ENCODE measurements at places on chromosomes 12 and 14. TPM values are rescaled to one million over a fixed set of nuclear protein-coding genes. Genes with fewer than 3 reads are reported as not detected.

DNA sequence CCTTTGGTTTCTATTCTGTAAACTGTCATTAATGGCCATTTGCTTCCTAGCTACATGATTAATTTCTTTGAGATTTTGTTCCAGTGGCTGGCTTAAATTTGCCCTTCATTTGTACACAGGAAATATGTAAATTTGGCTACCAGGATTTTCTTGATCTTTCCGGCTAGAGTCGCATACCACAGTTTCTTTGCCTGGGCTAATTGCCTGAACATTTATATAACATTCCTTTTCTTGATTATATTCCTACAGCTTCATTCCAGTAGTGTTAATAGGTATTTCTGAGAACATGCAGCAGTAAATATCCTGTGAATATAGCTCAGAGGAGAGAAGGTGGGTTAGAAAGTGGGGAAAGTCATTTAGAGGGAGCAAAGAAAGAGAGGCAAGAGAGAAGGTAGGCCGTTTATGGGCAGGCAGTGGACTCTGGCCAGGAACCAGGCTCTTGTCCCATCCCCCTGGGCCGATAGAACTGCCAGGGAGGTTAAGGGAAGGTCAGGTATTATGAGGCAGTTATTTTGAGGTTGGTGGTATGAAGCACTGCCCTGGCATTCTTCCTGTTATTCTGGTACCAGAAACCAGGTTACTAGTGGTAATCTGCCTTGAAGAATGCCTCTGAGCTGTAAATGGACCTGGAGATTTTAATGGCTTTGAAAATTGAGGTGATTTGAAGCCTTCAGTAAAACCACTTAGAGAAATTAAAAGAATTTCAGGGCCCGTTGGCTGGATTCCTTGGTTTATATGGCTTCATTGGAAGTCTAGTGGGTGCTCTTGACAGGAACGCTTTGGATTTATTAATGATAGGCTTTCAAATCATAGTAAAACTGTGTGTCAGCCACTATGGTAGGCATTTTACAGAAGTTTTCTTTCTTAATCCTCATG is 4.4 kb downstream of the RNF10 start:
- H3K4me1 ChIP-seq, result peaks cover 77% of the 10 kb centered on the region
- H3K27me3 ChIP-seq, result no peaks in the 10 kb centered on the region
- peak overlapping the region; percentile 77 for H3K4me3 ChIP-seq
- peak; percentile 60 for DNase-seq

- H3K4me3 ChIP-seq, result no peak overlapping the region
- H3K36me3 ChIP-seq, result no peaks in the 10 kb centered on the region
- H3K4me1 ChIP-seq, result no peaks in the 10 kb centered on the region
- H3K27ac ChIP-seq, result no peak overlapping the region
These were observed 103.7 kb upstream of the PDE3A start for GRCh38 chr12:20264608-20265114.

SMCO2 gene
- total RNA-seq, result 0.47 TPM

DNA sequence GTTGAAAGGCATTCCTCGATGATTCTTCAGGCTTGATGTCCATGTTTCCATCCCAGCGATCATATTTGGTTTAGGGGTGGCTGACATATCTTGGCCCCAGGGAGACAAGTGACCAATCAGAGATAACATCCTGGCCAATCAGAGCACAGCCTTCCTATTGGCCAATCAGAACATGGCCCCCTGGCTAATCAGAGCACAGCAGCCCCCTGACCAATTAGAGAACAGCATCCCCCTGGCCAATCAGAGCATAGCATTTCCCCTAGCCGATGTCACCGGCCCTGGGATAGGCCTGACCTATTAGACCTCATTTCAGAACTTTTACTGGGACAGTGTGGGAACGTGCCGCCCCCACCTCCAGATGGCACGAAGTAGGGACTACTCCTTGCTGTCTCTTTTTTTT is 182.2 kb downstream of the AACS start:
- H3K4me1 ChIP-seq, result no peaks in the 10 kb centered on the region
- no peak overlapping the region for H3K4me3 ChIP-seq
- H3K36me3 ChIP-seq, result no peaks in the 10 kb centered on the region
- no peak for DNase-seq
- peaks cover 17% of the 10 kb centered on the region for H3K27me3 ChIP-seq
- no peak overlapping the region for H3K27ac ChIP-seq

RARG gene
- 30.1 TPM for total RNA-seq

DNA sequence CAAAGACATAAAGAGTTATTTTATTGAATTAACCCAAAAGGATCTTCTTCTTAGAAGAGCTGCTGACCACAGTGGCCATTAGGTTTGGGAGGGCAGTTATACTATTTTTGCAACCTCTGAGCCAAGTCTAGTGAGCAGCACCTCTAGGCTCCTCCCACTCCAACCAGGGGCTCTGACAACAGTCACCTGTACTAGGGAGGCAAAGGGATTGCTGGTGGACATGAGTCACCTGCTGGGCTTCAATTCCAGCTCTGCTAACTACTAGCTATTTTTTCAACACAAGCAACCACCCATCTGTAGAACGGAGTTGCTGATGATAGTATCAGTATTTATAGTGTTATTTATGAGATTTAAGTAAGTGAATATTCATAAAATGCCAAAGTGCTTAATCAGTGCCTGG is 166.0 kb downstream of the KLHL28 start:
- H3K36me3 ChIP-seq, result no peaks in the 10 kb centered on the region
- no peaks in the 10 kb centered on the region for H3K27me3 ChIP-seq
- H3K27ac ChIP-seq, result no peak overlapping the region
- no peak for DNase-seq

- H3K4me3 ChIP-seq, result peak overlapping the region; percentile 90
- no peak for DNase-seq
These were observed 1.2 kb upstream of the SRGAP1 start for GRCh38 chr12:63843254-63843720.

DNA sequence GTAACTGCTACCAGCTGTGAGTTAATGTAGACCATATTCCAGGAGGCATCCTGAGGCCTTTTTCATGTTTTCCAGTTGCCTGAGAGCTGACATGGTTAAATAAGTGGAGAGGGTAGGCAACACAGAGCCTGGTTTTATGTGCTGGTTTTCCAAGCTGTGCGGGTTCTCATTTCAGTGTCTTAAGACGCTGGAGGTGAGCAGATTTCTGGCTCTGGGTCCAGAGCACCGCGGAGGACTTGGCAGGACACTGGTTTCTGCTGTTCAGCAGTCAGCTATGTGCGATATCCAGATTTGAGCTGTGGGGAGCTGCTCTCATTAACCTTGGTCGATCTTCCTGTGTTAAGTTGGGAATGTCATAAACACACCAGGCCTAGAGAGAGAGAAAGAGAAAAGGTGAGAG is 680.8 kb downstream of the BCL11B start:
- no peak for DNase-seq
- H3K27ac ChIP-seq, result no peak overlapping the region
- H3K36me3 ChIP-seq, result no peaks in the 10 kb centered on the region
- H3K4me1 ChIP-seq, result no peaks in the 10 kb centered on the region
- no peaks in the 10 kb centered on the region for H3K27me3 ChIP-seq

DNA sequence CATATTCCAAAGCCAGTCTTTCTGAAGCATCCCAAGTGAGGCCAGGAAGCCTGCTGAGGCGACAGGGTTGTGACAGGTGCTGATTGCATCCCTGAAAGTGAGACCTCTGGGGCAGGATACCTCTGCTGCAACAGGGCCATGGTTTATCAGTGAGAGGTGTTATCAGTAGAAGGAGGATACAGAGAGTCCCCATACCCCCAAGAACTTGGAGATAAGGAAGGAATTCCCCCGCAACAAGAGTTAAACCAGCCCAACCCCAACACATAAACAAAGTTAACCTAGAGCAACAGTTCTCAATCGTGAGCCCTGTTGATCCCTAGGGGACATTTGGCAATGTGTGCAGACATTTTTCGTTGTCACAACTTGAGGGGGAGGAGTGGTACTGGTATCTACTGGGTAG is 233.1 kb upstream of the NOS1 start:
- no peaks in the 10 kb centered on the region for H3K36me3 ChIP-seq
- DNase-seq, result no peak
- no peak overlapping the region for H3K4me3 ChIP-seq
- H3K27me3 ChIP-seq, result no peaks in the 10 kb centered on the region
- H3K27ac ChIP-seq, result no peak overlapping the region
